ENCODE measurements at places on chromosomes 1 and 21.

GRCh38 chr1:175445646-175446045 lies 253.1 kb upstream of the KIAA0040 start:
- DNase-seq, result no peak

- DNase-seq, result no peak
These were observed 89.2 kb downstream of the ACTL8 start for GRCh38 chr1:17844185-17844826.

GRCh38 chr1:114075105-114075504 lies 78.6 kb downstream of the SYT6 start:
- no peak for DNase-seq

GRCh38 chr21:44532712-44533111 lies 7.3 kb downstream of the KRTAP10-1 start:
- DNase-seq, result no peak

DNA sequence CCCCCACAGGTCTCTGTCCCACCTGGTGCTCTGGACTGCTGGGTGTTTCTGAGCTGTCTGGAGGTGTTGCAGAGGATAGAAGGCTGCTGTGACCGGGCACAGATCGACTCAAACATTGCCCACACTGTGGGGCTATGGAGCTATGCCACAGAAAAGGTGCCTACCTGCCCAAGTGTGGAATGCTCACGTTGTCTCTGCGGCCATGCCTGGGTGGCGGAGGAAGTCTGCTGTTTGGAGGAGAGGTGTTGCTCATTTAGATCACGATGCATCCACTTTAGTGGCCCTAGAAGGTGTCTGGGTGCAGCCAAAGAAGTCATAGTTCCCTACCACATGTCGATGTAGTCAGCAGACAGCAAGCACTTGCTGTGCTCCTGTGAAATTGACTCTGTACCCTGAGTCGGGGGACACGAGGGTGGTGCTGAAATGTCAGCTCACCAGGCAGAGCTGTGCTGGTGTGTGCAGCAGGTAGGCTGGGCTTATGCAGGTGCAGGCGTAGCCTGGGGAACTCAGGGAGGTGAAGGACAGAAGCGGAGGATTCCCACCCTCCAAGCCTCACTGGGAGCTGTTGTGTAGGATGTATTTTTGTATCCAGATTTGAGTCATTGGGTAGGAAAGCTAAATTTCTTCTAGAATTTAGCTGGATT lies 32.8 kb upstream of the PWP2 start:
- DNase-seq, result no peak

DNA sequence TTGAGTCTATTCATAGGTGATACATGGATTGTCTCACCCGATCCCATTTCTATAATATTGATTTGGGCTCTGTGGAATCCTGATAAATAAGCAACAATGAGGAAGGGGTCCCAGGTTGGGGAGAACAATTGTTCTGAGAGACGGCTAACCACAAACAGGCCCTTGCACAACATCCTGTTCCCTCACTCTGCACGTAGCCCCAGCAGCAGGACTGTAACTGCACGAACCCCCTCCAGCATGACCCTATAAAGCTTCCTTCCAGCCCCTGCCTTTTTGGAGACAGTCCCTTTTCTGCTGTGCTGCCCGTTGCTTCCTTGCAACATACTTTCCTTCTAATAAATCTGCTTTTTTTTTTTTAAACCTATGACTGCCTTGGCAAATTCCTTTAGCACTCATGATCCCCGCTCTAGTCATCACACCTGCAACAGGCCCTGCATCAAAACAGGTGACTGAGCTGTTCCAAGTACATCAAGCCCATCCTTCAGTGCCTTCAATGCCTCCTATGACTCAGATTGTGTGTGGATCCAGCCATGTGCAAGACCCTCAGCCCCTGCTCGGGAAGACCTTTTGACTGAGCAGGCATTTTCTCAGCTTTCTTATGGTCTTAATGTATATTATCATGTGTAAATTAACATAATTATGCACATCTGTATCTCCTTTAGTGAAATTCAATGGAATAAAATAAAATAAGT lies 63.7 kb upstream of the B3GALNT2 start:
- no peak for DNase-seq

DNA sequence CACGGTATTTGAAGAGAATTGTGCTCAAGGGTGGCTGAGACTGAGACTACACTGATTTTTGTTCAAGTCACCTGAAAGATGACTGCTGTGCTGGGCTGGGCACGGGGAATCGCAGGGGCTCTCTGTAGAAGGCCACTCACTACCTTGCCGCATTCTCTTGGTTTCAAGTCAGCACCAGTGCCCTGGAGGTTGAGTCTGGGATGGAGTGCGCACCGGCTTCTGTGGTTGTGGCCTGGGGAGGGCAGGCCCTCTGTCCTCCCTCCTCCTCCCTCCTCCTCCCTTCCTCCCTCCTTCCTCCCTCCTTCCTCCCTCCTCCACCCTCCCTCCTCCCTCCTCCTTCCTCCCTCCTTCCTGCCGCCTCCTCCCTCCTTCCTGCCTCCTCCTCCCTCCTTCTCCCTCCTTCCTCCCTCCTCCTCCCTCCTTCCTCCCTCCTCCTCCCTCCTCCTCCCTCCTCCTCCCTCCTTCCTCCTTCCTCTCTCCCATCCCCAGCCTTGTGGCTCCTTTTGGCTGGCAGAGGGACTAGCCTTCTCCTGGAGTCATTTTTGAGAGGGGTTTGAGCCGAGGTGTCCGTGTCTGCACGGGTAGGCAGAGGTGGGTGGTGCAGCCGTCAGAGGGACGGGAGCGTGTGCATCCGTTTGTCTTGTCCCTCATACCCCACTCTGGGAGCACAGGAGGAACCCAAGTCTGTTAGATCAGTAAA lies 9.5 kb downstream of the RER1 start:
- no peak for DNase-seq

DNA sequence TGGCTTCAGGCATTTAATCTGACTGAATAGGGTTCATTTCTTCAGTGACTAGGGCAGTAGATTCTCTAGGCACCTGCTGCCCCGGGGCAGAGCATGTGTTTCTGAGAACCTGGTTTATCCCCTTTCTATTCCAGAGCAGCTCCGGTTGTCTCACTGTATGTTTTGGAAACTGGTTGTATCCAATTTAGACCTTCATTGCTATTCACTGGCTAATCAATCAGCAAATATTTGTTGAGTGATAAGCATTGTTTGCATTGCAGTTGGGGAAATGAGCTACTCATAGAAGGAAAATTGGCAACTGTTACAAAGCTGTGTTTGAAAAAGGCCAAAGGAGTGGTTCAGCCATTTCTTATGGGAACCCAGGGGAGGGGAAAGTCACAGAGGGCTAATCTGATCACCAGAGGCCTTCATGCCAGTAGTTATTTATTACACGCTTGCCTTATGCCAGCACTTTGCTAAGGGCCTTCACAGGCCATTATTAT lies 2.9 kb downstream of the QSOX1 start:
- no peak for DNase-seq
